RPMI7951 (cell line): ENCODE measurements at places on chromosomes 3 and 15. TPM values are rescaled to one million over a fixed set of nuclear protein-coding genes. Genes with fewer than 3 reads are reported as not detected.

GRCh38 chr3:89571298-89571697 is 463.9 kb downstream of the EPHA3 start:
- no peak for DNase-seq

The TRIM59 gene
- total RNA-seq: 11.9 and 19.7 TPM in 2 replicates

The C15orf62 gene
- not detected in 2 replicates for total RNA-seq

GRCh38 chr3:6825524-6825923 is 35.4 kb upstream of the GRM7 start:
- no peak for DNase-seq

DNA sequence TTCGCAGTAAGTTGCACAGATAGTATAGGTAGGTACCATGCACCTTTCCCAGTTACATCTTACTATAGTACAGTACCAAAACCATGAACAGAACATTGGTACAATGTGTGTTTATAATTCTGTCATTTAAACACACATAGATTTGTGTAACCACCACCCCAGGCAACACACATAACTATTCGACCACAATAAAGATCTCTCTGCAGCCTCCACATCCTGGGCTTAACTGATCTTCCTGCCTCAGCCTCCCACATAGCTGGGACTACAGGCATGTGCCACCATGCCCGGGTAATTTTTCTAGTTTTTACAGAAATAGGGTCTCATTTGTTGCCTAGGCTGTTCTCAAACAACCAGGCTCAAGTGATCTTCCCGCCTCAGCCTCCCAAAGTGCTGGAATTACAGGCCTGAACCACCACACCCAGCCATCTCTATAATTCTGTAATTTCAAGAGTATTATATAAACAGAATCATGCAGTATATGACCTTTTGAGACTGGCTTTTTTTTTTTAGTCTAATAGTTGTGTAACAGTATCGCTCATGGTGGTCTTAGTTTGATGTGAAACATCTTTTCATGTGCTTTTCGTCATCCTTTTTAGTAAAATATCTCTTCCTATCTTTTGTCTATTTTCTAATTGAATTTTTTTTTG is 13.3 kb upstream of the TMF1 start:
- DNase-seq: no peak

The SPATA12 gene
- 0.39 TPM in 1 of 2 replicates, not detected in the other for total RNA-seq
